Fibroblast of villous mesenchyme (primary cell): ENCODE measurements at places on chromosomes 11 and 22. TPM values are rescaled to one million over a fixed set of nuclear protein-coding genes. Genes with fewer than 3 reads are reported as not detected.

The FUT4 gene
- 4.3 and 4.5 TPM in 2 replicates for total RNA-seq

The CCDC88B gene
- total RNA-seq, result 1.7 and 3.5 TPM in 2 replicates

The CABP2 gene
- total RNA-seq, result not detected in 2 replicates

The PNPLA5 gene
- not detected in 2 replicates for total RNA-seq

The MAPK8IP2 gene
- total RNA-seq, result 0.32 and 0.43 TPM in 2 replicates

The CFAP68 gene
- total RNA-seq, result 4.3 and 7.7 TPM in 2 replicates

The FGF3 gene
- not detected in 2 replicates for total RNA-seq

The CBLIF gene
- not detected in 2 replicates for total RNA-seq

The SMPD1 gene
- 35.0 and 37.7 TPM in 2 replicates for total RNA-seq

The ME3 gene
- total RNA-seq, result 19.9 and 27.4 TPM in 2 replicates

The TSPAN32 gene
- total RNA-seq, result under 0.01 and 0.43 TPM in 2 replicates

The LMO1 gene
- not detected in 2 replicates for total RNA-seq

The GGTLC2 gene
- not detected in 2 replicates for total RNA-seq

The SEPTIN5 gene
- 10.4 and 14.8 TPM in 2 replicates for total RNA-seq

The PYGM gene
- total RNA-seq, result 0.64 and 1.7 TPM in 2 replicates

The GGT1 gene
- 0.97 and 1.7 TPM in 2 replicates for total RNA-seq

The AQP11 gene
- total RNA-seq, result 1.6 and 1.7 TPM in 2 replicates

The TRPC6 gene
- total RNA-seq, result 26.4 and 35.8 TPM in 2 replicates

The OR8H1 gene
- not detected in 2 replicates for total RNA-seq

The KCNQ1OT1 gene
- total RNA-seq, result 6.0 and 6.1 TPM in 2 replicates

The LRRC51 gene
- 4.3 and 5.5 TPM in 2 replicates for total RNA-seq

The CHRM1 gene
- total RNA-seq, result not detected in 2 replicates

The ACR gene
- total RNA-seq, result not detected in 2 replicates

The RGL4 gene
- total RNA-seq, result not detected in 2 replicates

The CTSW gene
- total RNA-seq, result 0.43 TPM in 1 of 2 replicates, not detected in the other

The OR5B21 gene
- under 0.01 TPM in 1 of 2 replicates, not detected in the other for total RNA-seq

The FOLR3 gene
- 0.64 and 2.6 TPM in 2 replicates for total RNA-seq

The OR52E4 gene
- not detected in 2 replicates for total RNA-seq

The CYP2D6 gene
- total RNA-seq, result under 0.01 and 0.32 TPM in 2 replicates

The TSGA10IP gene
- not detected in 2 replicates for total RNA-seq

The GNB1L gene
- total RNA-seq, result 5.2 and 11.0 TPM in 2 replicates

The SEC14L2 gene
- total RNA-seq, result 9.5 and 12.2 TPM in 2 replicates

The OR52E8 gene
- total RNA-seq, result not detected in 2 replicates

The SSH3 gene
- total RNA-seq, result 16.1 and 21.2 TPM in 2 replicates

The SULT4A1 gene
- total RNA-seq, result not detected in 2 replicates

The ACCSL gene
- total RNA-seq, result under 0.01 TPM in 1 of 2 replicates, not detected in the other

The OAF gene
- total RNA-seq, result 29.0 and 31.5 TPM in 2 replicates

The TRIM29 gene
- total RNA-seq, result 0.86 and 1.3 TPM in 2 replicates

The APOL6 gene
- total RNA-seq, result 33.8 and 39.3 TPM in 2 replicates

The CECR2 gene
- not detected in 2 replicates for total RNA-seq

The HIRA gene
- 18.7 and 19.0 TPM in 2 replicates for total RNA-seq

The FADS1 gene
- 190 and 244 TPM in 2 replicates for total RNA-seq

The OR8G5 gene
- total RNA-seq, result not detected in 2 replicates

The ARHGAP42 gene
- 13.9 and 16.8 TPM in 2 replicates for total RNA-seq

The KDELR3 gene
- 125 and 139 TPM in 2 replicates for total RNA-seq

The POTEH gene
- not detected in 2 replicates for total RNA-seq

The MYOD1 gene
- total RNA-seq, result under 0.01 TPM in 1 of 2 replicates, not detected in the other

The TUBA8 gene
- under 0.01 and 0.32 TPM in 2 replicates for total RNA-seq

The OR5AP2 gene
- total RNA-seq, result not detected in 2 replicates

The DRD4 gene
- total RNA-seq, result not detected in 2 replicates

The DCDC1 gene
- under 0.01 and 0.43 TPM in 2 replicates for total RNA-seq

The AMPD3 gene
- 14.5 and 22.9 TPM in 2 replicates for total RNA-seq

The GAL gene
- total RNA-seq, result not detected in 2 replicates

The MS4A3 gene
- total RNA-seq, result not detected in 2 replicates

The FAM180B gene
- not detected in 2 replicates for total RNA-seq

The TRIM44 gene
- total RNA-seq, result 16.8 and 20.3 TPM in 2 replicates

The PATE1 gene
- total RNA-seq, result not detected in 2 replicates
